ENCODE measurements at places on chromosomes 7 and 10.
A peak's percentile ranks its signal among the peaks of the same experiment; 100 is the strongest.

- no peak for DNase-seq
Measured at GRCh38 chr10:27470885-27471284, 33.2 kb upstream of the RAB18 start.

- no peak for DNase-seq
Measured at GRCh38 chr7:6256677-6257535, 15.5 kb downstream of the CYTH3 start.

GRCh38 chr7:26022982-26023381 is 129.0 kb upstream of the NFE2L3 start:
- DNase-seq = no peak

DNA sequence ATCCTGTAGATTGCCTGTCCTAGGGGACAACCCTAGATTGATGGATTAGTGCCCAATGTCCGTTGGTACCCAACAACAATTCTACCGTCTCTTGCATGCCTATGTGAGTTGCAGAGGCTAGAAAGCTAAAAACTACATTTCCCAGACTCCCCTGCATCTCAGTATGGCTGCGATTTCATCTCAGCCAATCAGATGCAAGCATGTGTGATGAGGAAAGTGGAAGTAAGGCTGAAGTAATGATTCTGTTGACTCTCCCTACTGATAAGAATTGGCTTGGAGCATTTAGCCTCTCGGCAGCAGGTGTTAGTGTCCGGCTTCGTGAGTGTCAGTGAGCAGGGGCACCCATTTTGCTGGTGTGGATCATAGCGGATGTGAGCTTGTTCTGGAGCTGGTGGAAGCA is 171.9 kb downstream of the FGFR2 start:
- DNase-seq = no peak

DNA sequence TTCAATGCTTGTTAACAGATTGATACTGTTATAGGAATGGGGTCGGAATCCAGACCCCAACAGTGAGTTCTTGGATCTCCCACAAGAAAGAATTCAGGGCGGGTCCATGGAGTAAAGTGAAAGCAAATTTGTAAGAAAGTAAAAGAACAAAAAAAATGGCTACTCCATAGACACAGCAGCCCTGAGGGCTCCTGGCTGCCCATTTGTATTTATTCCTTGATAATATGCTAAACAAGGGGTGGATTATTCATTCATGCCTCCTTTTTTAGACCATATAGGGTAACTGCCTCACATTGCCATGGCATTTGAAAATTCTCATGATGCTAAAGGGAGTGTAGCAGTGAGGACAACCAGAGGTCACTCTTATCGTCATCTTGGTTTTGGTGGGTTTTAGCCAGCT is 717.2 kb upstream of the KCND2 start:
- DNase-seq = no peak

DNA sequence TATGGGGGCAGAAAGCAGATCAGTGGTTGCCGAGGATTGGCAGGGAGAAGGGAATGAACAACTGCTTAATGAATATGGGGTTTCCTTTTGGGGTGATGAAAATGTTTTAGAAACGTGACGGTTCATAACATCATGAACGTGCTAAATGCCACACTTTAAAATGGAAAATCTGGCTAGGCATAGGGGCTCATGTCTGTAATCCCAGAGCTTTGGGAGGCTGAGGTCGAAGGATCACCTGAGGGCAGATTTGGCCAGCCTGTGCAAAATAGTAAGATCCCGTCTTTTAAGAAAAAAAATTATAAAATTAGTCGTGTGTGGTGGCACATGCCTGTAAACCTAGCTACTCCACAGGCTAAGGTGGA is 3.1 kb downstream of the FAM3C start:
- no peak for DNase-seq

GRCh38 chr7:20797462-20798080 is 10.9 kb upstream of the SP8 start:
- no peak for DNase-seq

DNA sequence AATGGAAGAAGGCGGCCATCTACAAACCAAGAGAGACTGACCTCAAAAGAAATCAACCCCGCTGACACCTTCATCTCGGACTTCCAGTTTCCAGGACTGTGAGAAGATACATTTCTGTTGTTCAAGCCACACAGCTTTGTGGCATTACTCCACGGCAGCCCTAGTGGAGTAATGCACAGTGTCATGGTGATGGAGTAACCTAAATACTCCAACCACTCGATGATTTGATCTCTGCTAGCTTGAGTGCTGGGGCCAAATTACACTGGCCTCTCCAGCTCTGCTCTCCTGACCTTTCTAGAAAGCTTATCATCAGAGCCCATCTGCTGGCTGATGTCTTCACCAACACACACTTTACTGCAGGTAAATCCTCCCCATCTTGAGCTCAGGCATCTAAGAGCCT is 52.2 kb downstream of the GALNT17 start:
- DNase-seq = no peak

DNA sequence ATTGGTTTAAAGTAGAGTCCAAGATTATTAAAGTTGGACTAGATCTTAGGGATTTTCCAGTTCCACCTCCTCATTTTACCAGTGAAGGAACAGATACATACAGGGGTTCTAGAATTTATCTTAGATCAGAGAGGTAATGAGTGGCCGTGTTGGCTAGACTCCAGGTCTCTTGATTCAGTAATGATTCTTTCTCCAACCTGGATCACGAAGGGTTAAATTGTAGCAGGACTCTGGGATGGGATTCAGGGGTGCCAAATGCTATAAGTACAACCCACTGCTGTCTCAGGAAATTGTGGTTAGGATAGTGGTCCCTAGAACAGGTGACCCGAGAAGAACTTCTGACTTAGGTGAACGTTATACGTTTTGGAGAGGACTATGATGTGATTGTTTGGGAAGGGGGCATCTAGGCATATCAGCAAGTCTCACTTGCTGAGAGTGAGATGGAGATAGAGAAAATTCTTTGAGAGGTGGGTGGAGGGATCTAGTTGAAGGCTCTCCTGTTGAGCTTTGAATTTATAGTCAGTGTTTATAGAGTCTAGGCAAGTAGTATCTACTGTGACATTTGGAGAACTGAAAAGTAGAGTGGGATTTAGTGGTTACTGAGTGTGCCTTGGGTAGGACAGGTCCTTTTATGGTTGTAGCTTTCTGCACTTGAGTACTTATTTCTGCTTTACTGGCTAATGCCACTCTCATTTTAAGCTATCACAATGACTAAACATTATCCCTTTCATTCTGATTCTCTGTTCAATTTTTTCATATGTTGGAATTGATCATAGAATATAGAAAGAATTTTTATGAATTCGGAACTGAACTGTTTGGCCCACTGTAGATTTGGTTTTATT is 58.3 kb downstream of the ST7 start:
- no peak for DNase-seq

DNA sequence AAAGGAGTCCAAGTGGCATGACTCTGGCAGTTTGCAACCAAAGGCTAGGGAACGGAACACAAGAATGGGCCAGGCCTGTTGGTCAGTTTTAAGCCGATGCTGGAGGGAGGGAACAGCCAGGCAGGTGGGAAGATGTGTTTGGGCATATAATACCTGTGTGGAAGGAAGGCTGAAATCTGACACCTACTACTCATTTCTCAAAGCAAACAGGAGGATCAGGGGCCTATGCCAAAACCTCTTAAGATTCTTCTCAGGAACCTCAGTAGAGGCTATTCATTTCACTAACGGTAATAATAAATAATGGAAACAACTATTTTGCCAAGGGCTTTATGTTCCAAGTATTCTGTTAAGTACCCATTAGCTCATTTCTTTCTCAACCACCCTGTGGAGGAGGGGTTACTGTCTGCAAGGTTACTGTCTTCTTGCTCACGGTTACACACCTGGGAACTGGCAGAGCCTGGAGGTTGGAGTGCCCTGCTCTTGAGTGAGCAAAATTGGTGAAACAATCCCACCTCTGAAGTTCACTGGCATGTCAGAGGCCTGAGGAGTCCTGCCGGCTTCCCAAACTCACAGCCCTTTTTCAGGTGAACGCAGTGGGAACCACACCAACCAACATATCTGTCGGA is 35.5 kb downstream of the GOT1 start:
- peak; percentile 27 for DNase-seq

DNA sequence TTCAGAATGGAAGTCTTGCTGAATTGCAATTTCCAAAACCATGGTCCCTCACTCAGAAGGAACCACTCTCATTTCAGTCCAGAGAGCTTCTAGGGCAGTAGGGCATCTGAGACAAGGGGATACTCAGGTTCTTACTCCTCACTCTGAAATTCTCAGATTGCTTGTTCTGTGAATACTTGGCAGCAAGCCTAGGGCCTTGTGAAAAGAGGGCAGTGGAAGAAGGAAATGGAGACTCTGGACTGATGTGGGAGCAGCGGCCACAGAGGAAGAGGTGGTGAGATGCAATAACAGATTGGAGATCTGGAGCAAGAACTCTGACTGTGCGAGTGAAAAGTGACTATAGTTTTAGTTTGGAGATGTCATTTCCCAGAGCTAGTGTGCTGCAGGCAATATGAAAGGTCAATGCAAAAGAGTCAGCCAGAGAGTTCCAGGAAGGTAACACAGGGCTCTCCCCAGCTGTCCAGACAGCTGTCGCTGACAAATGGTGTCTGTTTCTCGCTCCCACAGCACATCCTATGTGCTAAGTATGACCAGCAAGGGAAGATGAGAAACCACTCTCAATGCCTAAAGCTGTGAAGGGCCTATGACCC is 291.6 kb upstream of the KIAA1217 start:
- no peak for DNase-seq

DNA sequence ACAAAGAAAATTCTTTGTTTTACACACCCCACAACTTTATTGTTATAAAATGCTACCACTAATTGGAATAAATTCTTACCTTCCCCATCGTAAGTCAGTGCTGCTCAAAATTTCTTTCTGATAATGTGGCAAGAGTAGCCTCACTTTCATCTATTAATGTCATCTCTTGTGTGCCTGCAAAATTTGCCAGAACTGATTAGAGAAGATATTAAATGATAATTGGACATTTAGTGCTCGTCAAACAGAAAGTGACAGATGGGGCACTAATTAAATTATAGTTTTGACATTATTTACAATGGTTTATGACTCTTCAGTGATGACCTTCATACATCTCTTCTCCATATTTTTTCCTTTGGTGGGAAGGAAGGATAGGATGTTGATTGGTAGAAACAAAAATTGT is 690.9 kb downstream of the NXPH1 start:
- no peak for DNase-seq

DNA sequence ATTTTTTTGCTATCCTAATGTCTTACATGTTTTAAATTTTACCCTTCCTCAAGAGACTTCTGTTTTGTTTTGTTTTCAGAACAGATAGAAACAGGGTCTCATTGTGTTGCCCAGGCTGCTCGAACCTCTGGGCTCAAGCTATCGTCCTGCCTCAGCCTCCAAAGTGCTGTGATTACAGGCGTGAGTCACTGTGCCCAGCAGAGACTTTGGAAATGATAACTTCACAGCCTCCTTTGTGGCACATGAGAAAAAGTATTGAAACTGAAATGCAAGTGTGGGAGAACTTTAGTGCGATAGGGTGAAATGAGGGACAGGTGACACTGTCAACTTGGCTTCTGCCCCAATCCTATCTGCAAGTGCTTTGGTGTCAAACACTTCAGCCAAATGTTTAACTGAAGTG is 21.6 kb downstream of the IRF5 start:
- no peak for DNase-seq

- no peak for DNase-seq
Measured at GRCh38 chr7:31518766-31519165, 4.9 kb downstream of the ITPRID1 start.

DNA sequence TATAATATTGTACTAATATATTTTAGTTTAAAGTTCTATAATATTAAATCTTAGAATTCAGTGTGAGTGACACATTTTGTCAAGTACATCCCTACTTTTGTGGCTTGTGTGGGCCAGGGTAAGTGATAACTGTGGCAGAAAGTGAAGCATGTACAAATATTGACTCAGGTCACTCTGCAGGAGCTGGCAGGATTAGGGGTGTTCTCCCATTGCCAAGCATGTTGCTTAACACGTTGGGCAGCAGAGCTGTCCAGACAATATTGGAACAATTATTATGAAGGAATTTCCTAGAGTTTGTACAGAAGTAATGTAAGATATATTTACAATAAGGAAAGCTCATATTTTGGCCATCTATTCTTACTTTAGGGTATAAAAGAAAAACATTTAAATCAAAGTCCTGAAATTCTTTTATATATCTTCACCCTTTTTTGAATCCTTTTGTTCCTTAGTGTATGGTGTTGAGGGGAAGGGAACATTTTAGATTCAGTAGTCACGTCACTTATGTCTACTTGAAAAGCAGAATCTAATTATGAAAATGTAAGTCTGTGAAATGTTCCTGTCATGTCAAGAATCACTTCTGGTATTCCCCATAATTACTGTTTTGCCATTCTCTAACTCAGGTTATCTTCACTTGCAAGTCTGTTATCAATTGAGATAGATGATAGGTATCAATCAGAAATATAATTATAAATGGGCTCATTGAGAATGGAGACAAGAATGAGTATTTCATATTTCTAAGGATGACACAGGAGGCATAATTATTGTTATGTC is 4.0 kb downstream of the HDAC9 start:
- DNase-seq = no peak

DNA sequence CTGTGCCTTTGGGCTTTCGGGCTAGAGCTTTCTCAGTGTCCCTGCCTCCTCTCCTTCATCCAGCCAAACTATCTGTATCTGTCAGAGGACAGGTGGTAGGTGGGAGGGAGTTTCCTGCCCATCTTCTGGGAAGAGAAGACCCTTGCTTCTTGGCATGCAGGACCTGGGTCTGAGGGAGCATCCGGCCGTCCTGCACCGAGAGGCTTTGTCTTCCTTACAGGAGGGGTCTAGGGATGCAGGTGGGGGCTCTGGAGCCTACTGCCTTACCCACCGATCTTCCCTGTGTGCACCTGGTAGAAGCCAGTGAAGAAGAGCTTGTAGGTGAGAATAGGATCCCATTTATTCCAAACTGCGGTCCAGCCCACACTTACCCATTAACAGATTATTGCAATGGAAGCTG is 5.8 kb upstream of the KLF6 start:
- DNase-seq = no peak

- no peak for DNase-seq
Measured at GRCh38 chr7:28623863-28624262, 211.5 kb downstream of the CREB5 start.

DNA sequence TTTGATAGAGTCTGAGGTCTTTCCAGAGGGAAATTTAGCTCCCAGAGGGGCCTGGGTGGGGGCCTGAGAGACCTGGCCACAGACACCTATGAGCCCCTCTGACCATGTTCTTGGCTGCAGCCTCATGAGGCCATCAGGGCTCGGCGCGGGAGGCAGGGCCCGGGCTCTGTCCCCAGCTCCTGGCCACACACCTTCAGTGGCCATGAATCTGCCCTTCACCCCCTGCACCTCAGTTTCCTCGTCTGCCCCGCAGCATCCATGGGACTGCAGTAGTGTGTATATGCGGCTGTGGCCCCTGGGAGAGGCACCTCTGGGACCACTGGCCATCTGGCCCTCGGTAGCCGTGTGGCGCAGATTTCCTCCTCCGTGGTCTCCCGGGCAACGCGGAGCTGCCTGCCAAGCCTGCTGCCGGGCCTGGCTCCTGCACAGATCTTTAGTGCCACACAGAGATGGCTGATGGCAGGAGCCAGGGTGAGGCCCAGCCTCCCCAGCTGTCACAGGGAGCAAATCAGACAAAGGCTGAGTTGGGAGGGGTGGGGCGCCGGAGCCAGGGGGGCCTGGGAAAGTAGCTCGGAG is 23.6 kb upstream of the ADCYAP1R1 start:
- DNase-seq = no peak

- no peak for DNase-seq
Measured at GRCh38 chr7:132654150-132654549, 77.9 kb upstream of the PLXNA4 start.

- no peak for DNase-seq
Measured at GRCh38 chr7:112596981-112597380, 116.2 kb downstream of the LSMEM1 start.

Measured in breast epithelium (tissue), 4 donors.